ENCODE measurements at places on chromosomes 6 and 20. TPM values are rescaled to one million over a fixed set of nuclear protein-coding genes. Genes with fewer than 3 reads are reported as not detected.

DNA sequence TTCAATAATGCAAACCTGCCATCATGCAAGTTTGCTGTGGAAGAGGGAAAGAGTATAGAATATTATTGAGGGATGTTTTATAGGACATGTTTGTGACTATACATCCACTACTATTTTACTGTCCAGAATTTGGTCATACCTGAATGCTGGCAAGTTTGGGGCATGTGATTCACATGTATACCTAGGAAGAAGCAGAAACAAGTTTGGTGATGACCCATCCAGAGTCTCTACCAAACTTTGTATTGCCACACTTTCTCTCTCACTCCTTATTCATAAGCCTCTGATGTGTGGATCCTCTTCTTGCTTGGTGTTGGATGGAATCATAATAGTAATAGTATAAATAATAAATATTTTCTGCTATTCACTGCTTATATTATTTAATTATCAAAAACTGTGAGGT is 108.5 kb upstream of the FLRT3 start:
- DNase-seq, result no peak

GRCh38 chr6:39303425-39304153 is 10.6 kb downstream of the KCNK17 start:
- DNase-seq, result no peak

GRCh38 chr6:23647045-23647444 is 479.0 kb upstream of the NRSN1 start:
- DNase-seq, result no peak

- DNase-seq, result no peak
Observed at GRCh38 chr6:117346142-117346930, 79.4 kb downstream of the ROS1 start.

The LY6G6F gene
- total RNA-seq, result not detected

The PABPC1L gene
- total RNA-seq, result 34.5 TPM

The OLIG3 gene
- total RNA-seq, result not detected

The AFG1L gene
- total RNA-seq, result 9.5 TPM

Data from lung (tissue), 17 donors.